ENCODE measurements at places on chromosomes 7 and 10.

GRCh38 chr7:108486291-108486966 lies 30.2 kb upstream of the NRCAM start:
- no peak for DNase-seq

DNA sequence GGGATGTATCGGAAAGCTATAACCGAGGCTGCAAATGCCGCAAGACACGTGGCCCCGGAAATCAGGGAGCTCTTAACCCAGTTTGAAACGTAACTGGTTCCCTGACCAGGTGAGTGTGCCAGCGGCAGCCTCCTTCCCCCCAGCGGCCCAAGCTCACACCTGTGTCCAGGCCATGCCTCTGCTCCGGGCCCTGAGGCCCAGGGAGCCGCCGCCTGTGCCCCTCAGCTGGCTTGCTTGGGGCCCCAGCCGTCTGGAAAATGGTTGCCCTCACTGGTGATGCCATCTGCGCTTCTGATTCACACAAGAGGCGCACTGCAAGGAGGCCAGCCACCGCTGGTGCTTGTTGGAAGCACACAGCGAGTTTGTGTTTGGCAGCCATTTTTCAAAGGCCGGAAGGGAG lies 9.2 kb downstream of the PWWP2B start:
- no peak for DNase-seq

- no peak for DNase-seq
These were observed 72.2 kb upstream of the SHH start for GRCh38 chr7:155884225-155885166.

- no peak for DNase-seq
These were observed 2.8 kb downstream of the TAS2R41 start for GRCh38 chr7:143480501-143480900.

DNA sequence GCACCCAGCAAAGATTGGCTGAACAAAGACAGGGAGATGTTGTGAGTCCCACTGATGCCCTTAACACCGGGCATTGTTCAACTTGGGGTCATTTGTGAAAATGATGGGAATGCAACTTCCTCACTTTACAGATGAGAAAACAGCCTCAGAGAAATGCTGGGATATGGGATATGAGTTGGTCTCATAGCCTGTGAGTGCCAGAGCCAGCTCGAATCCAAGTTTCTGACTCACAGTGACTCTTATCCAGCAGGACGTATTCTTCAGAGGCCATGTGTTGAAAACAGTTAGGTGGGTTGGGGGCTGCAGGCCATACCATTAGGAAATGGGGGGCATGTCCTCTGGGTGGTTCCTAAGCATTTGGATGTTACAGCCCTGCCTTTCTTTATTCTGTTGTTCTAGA lies 45.2 kb downstream of the KIAA1217 start:
- DNase-seq, result no peak

DNA sequence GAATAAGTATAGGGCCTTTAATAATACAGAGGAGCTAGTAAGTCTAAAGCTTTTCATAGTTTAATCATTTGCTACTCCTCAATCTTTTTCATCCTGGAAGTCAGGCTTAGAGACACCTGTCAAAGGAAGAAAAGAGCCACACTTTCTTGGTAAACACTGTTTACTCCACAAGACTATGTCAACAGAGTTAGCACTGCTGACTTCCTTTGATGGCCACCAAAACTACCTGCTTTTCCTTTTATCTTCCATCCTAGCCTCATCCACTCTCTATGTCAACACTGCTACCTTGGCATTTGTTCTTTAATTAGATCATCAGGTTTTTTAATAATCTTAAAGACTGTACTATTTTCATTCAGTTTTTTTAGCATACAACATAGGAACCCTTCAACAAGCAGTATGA lies 106.2 kb downstream of the ELAPOR2 start:
- DNase-seq, result no peak

GRCh38 chr10:28429573-28430216 lies 103.2 kb upstream of the WAC start:
- no peak for DNase-seq

DNA sequence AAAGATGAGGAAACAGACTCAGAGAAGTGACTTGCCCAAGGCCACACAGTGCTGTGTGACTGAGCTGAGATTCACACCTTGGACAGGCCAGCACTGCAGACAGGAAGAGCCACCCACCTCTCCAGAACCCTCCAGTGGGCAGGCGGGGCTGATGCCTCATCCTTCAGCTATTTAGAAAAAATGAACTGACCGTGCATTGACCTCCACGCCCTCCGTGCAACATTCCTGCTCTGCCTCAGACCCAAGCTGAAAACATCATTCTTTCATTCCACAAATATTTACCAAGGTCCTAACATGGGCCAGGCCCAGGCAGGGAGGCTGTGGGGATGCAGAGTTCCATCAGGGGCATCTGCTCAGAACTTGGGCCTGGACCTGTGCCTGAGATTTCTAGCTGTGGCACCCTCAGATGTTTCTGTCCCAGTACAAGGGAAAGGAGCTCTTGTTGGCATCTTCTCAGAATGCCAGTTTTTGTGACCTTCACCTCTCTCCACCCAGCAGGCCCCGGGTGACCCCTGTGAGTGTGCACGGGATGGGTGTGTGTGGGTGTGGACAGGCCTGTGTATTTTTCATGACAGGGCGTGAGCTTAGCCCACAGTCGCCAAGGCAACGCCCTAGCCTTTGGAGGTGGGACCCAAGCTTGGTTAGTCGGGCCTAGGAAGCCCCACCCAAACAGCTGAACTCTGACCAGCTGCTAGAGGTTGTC lies 6.5 kb downstream of the VSIR start:
- no peak for DNase-seq

DNA sequence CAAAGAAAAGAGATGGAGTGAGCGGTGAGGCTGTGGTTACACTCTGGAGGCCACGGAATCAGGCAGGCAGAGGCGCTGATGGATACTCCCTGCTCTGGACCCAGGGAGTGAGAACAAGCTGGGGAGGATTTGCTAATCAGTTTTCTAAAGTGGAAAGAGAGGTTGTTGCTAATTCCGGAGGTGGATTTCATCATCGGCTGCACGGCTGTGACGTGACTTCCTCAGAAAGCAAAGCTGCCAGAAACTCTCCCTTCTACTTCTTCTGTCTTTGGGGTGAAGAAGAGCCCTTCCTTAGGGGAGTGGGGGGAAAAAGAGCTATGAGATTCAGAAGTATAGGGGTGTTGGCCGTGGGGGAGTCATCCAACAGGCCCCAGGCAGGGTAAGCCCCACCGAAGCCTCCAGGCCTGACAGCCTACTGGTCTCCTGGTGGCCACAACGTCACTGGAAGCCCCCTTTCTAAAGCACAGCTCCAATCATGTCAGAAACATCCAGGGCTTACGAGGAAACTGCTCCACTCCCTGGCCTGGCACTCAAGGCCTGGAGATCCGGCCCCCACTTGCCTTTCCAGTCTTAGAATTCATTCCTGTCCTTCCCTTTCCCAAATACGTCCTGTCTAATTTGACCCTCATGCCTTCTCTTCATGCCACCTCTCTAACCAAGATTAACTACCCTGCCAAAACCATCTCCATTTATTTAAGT lies 114.5 kb downstream of the HIP1 start:
- no peak for DNase-seq

GRCh38 chr10:3095373-3096139 lies 28.2 kb downstream of the PFKP start:
- no peak for DNase-seq

GRCh38 chr7:77338260-77338659 lies 77.9 kb downstream of the GSAP start:
- DNase-seq, result no peak

DNA sequence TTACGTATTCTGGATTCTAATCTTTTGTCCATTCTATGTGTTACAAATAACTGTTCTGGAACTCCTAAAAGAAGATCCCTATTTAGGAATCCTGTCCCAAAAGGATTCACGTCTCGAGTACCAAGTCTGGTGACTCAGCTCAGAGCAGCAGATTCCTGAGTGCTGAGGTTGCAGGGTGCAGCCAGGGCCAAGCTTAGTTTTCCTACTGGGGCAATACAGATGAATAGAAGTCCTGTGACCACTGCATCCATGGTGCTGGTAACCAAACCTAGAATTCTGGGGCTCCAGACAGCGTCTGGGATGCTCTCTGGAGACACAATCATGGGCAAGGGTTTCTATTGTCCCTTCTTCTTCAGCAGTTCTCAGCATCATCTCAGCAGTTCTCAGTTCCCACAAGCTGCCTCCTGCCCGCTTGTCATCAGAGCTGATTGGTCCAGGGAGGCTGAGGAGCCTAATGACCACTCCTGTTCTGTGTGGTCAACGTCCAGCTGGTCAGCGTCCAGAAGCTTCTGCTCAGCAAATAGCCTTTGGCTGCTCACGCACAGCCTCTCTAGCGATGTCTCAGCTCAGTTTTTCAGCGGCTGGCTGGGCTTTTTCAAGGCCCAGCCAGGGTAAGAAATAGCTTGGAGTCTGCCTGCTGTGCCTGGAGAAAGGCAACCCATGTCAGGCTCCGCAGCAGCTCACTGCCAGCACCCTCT lies 50.4 kb upstream of the C7orf33 start:
- DNase-seq, result no peak

GRCh38 chr7:141147482-141147881 lies 73.6 kb downstream of the TMEM178B start:
- DNase-seq, result no peak

GRCh38 chr10:89662596-89662995 lies 17.6 kb upstream of the PANK1 start:
- no peak for DNase-seq

Data from stimulated activated CD8-positive, alpha-beta memory T cell treated with anti-CD3 and anti-CD28 coated beads, Interleukin-2, amount 100 ng/mL, for 1 hour (primary cell).